GM04504 (cell line): ENCODE measurements at places on chromosomes 3 and 15.

GRCh38 chr3:171257251-171258203 lies 202.7 kb downstream of the TNIK start:
- peak; percentile 67 for DNase-seq

GRCh38 chr15:64975390-64975789 lies 14.3 kb downstream of the SPG21 start:
- DNase-seq = no peak

GRCh38 chr15:95044745-95045417 lies 813.5 kb downstream of the MCTP2 start:
- no peak for DNase-seq

GRCh38 chr15:64923546-64923945 lies 11.8 kb downstream of the ANKDD1A start:
- no peak for DNase-seq

GRCh38 chr15:38545179-38545578 lies 19.4 kb downstream of the RASGRP1 start:
- DNase-seq = no peak

GRCh38 chr3:13710251-13710650 lies 161.3 kb downstream of the FBLN2 start:
- DNase-seq = no peak

DNA sequence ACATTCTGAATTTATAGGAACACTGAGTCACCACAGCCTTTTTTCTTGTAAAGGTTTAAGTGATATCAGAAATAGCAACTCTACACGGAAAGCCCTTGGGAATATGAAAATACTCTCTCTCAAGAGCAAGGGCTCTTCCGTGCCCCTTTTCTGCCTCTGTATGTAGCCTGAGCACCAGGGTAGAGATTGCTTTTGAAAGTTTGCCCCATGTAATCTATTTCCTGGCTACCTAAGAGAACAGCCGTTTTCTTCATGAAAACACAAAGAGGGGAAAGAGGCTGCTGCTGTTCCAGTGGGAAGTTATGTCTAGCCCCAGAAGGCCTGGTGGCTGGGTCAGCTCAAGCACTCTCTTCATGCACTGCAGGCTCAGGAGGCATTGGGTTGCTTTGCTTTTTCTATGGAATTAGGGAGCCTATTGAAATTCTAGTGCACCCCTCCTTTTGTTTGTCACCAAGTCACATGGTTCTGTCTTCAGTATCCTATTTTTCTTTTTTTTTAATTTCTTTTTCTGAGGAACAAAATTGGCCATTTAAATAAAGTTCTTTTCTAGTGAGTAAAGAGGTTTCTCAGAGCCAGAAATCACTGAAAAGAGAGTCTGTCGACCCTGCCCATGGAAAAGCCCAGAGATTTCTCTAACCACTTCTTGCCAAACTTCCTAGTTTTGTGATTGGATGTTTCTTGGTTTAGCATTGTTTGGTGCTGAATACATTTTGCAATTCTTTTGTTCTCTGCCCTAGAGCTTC lies 39.5 kb downstream of the TIGIT start:
- no peak for DNase-seq

- no peak for DNase-seq
Observed at GRCh38 chr3:43286841-43287499, 630 bp downstream of the SNRK start.

DNA sequence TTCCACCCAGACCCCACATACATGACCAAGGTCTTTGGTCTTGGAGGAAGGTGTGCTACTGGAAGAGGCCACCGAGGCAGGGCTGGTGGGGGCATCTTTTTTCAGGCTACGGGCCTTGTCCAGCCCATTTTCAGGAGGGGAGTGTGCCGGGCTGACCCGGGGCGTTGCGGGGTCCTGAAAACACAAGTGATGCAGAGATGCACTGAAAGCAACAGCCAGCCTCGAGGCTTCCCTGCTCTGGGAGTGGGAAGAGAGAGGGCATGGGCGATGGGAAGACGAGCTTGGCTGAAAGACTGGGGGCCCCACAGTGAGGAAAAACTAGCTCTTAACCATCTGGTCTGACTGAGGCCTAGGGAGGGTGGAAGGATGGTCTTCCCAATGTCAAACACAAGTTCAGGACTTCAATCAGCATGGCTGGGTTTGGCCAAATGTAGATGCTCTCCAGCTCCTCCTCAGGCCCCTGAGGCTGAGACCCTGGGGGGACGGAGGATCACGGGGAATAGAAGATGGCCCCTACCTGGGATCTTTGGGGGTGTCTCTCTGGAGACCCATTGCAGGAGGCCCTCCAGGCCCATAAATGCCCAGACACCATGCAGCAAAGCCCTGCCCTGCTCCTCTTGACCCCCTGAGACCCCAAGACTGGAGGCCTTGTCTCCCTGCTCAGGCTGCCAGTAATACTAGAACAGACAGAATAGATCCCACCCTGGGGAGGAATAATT lies 38.9 kb downstream of the TLE3 start:
- DNase-seq = no peak

DNA sequence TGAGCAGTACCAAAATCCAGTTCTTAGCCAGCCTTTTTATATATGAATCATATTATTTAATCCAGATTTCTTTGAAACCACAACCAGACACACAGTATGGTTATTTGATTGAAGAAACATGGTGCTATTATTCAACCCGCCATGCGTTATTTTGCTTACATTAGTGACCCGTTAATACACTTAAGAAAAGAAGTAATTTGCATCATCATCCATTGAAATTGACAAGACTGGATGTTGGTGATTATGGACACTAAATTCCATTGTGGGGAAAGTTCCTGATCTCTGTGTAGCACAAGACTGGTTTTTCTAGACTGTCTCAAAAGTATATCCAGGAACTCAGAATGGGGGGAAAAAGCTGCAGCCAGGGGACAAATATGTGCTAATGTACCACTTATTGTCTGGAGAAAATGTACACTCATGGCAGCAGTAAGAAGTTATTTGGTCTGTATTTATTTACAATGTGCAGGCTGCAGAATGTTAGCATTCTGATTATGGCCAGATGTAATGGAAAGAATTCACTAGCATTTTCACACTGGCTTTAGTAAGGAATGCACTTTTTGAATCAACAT lies 80.3 kb downstream of the FILIP1L start:
- no peak for DNase-seq

DNA sequence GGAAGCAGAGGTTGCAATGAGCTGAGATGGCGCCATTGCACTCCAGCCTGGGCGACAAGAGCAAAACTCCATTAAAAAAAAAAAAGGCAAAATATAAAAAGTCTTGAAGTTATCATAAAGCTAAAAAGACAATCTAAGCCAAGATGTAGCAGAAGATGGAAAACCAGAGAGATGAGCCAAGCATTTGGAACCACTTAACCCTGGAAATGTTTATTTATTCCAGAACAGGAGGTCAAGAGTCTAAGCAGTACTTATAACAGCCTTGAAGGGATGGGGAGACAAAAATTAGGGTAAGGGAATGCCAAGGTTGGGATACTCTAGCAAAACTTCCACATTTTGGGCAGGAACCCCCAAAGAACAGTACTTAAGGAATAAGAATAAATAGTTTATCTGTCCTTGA lies 30.1 kb downstream of the FAIM start:
- no peak for DNase-seq

DNA sequence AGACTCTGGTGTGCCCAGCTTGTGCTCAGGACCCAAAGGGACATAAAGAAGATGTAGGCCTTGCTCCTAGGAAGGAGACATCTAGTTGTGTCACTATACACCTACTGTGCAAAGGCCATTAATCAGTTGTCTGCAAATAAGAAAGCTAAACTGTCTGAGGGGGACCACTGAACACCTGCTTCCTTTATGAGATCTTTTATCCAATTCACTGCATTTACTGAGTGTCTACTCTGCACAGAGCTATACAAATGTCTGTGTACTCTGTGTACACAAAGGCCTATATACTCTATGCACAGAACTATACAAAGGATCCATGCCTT lies 124.8 kb downstream of the CTNNB1 start:
- DNase-seq = no peak

- DNase-seq = peak; percentile 3
Observed at GRCh38 chr3:51311055-51311454, 74.0 kb upstream of the MANF start.

GRCh38 chr3:30354513-30354912 lies 251.9 kb upstream of the TGFBR2 start:
- DNase-seq = no peak

DNA sequence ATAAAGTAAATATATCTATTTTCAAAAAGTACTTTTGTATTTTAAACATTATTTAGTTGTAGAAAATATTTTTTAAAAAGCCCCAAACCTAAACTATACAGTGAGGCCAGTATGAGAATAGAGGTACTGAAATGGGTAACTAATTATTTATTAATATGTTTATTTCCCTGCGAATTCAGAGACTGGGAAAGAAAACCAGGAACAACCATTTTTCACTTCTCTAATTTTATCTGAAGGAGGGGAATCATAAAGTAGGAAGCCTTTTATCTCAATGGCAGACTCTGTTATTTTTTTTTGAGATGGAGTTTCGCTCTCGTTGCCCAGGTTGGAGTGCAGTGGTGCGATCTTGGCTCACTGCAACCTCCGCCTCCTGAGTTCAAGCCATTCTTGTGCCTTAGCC lies 63.6 kb upstream of the TRAK1 start:
- no peak for DNase-seq

- DNase-seq = no peak
Observed at GRCh38 chr15:67833710-67834511, 5.9 kb downstream of the RNU6-1 start.

DNA sequence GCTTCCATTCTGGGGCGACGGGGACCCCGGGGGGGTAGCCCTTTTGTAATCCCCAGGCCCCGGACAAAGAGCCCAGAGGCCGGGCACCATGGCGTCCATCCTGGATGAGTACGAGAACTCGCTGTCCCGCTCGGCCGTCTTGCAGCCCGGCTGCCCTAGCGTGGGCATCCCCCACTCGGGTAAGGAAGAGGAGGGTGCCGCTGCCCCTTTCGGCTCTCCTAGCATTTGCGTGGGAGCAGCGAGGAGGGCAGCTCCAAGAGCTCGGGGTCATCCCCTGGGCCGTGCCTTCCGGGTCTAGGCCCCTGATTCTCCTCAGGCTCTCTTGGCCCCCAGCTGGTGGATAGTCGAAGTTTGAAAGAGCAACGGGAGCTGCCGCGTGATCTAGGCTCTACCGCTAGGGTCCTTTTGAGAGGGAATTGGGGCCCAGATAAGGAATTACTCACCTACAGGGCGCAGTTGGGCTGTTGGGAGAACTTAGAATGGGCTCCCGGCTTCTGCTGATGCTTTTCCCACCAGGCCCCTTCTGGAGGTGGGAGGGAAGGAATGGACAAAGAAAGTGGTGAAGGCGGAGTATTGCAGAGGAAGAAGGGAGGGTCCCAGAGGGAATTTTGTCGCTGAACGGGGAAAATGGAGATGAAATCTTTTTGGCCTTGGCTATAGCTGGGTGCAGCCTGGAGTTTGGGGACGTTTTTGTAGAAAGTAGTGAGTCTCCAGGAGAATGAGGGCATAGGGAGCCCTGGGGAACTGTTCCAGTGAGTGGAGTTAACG lies 615 bp downstream of the VPS18 start:
- DNase-seq = peak; percentile 48

- DNase-seq = no peak
Observed at GRCh38 chr15:55799291-55800212, 56.6 kb upstream of the PRTG start.
